ENCODE measurements at places on chromosomes 11 and 22.

DNA sequence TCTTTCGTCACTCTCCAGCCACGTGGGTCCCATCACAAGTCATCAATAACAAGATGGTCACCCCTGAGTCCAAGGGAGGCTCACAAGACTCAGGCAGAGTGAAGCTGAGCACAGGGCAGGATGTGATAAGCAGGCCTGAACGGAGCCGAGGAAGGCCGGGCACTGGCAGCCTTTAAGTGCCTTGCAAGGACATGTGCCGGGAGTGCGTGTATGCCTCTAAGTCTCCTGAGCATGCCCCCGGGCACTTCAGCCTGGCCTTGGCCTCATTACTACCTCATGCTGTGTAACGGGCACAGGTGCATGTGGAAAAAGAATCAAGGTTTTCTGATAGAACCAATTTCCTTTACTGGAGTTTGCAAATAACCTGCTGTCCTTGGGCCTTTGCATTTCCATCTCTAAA is 55.8 kb downstream of the UBASH3B start:
- DNase-seq: no peak

DNA sequence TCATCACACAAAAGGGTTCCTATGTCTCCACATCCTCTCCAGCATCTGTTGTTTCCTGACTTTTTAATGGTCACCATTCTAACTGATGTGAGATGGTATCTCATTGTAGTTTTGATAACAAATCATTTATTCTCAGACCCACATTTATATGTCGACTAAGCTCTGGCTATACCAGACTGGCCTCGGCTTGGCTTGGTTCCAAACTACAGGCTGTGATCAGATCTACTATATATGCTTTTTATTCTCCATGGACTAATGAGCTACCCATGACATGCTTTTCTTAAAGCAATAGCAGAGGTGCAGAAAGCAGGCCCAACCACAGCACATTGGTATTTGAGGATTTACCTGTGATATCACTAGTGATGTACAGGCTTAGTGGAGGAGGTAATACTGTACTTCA is 139.8 kb upstream of the PGR start:
- DNase-seq: no peak

- no peak for DNase-seq
These were observed 74.7 kb upstream of the RRM1 start for GRCh38 chr11:4019891-4020290.

DNA sequence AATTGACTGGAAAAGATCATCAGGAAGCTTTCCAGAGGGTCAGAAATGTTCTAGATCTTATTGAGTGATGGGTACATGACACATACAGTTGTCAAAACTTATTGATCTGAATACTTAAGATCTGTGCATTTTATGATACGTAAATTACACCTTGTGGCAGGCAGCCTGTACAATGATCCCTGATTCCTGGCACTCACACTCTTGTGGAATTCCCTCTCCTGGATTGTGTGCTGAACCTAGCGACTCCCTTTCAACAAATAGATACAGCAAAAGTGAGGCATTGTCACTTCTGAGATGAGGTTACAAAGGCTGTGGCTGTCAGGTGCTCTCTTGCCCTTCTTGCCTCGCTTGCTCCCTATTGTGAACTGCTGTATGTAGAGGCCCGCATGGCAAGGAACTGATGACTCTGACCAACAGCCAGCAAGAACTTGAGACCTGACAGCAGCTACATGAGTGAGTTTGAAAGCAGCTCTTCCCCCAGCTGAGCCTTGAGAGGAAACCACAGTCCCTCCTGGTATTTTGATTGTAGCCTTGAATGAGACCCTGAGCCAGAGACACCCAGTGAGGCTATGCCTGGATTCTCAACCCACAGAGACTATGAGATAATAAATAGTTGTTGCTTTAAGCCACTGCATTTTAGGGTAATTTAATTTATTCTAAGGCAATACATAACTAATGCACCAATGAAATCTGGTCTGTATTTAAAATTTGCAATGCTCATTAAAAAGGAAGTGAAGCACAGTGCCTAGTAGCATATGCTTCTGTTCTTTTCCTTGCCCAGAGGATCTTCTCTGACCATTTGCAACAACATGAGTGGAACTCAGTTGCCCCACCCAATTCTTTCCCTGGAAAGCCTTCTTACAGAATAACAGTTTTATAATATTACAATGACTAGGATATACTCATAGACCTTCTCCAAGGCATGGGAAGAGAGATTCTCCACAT is 60.5 kb upstream of the IZUMO1R start:
- DNase-seq: no peak

DNA sequence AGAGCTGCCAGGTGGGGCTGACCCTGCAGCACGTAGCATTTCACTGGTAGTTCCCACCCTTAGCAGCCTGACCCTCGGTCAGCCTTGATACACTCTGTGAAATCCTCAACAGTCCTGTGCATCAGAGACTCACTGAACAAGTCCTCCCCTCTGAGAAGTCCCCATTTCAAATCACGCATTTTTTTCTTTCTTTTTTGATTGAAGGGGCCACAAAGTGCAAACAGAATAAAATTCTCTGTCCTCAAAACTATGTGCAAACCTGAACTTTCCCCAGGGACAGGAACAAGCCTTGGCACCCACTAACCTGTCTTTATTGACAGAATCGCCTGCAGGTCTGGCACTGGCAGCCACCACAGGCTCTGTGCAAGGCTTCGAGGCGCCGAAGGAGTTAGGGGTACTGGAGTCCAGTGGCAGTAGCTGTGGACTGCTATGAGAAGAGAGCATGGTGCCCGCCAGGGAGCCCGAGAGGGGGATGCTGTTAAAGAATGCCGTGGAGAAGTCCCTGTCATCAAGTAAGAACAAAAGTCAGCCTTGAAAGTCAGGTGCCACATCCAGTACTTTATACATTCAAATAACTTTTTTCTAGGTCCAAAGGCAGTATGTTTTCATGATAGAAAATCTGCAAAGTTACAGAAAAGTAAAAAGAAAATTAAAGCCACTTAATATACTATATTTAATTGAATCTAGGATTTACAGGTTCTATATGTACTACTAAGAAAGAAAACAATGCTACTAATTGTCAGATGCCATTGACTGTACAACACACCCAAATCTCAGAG is 53.8 kb downstream of the HIRA start:
- DNase-seq: no peak

- no peak for DNase-seq
These were observed 24.4 kb downstream of the PI4KA start for GRCh38 chr22:20834206-20834605.

GRCh38 chr22:47854251-47854650 is 1091.8 kb downstream of the TBC1D22A start:
- no peak for DNase-seq

DNA sequence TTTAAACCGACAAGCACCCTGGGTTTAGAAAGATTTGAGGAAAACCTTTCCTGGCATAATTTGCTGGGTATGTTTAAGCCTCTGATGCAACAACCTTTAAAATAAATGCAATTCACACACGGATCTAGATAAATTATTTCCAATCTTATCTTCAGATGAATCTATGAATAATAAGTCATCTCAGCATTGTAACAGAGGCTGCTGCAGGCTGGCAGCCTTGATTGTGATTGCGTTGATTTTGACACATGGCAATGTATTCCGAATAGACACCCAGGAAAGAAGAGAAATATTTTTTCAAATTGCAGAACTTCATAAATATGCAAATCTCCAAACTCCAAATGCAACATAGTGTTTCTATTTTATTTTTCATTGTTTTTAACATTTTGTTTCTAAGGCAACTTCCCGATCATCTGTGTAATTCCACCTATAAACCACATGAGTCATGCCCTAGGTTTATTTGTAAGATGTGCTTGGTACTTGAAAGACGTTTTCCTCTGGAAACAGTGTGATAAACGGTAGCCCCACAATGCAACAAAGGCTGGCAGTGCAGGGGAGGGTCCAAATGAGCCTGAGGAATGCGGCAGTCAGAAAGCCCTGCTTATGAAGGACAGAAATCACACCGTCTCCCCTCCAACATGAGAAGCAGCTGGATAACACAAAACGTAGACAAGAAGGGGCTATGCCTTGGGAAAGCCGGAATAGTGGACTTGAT is 359.0 kb downstream of the BRD1 start:
- DNase-seq: no peak

DNA sequence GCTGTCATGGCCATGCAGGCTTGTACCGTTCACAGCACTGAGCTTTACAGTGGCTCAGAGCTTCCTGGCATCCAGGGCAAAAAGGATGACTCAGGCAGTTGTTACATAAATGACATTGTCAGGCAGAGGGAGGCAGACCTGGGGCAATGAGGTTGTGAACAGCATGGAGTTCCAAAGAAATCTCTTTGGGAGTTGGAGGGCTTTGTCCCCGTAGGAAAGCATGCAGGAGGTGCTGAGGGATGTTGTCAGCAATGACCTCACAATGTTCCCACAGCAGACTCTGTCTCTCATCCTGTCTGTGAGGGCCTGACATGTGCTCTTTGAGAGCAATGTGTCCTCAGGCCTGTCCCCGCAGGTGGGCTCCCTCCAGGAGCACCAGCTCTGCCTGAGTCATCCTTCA is 25.9 kb upstream of the PDE2A start:
- DNase-seq: no peak

- no peak for DNase-seq
These were observed 4.3 kb upstream of the LMO1 start for GRCh38 chr11:8267831-8268529.

DNA sequence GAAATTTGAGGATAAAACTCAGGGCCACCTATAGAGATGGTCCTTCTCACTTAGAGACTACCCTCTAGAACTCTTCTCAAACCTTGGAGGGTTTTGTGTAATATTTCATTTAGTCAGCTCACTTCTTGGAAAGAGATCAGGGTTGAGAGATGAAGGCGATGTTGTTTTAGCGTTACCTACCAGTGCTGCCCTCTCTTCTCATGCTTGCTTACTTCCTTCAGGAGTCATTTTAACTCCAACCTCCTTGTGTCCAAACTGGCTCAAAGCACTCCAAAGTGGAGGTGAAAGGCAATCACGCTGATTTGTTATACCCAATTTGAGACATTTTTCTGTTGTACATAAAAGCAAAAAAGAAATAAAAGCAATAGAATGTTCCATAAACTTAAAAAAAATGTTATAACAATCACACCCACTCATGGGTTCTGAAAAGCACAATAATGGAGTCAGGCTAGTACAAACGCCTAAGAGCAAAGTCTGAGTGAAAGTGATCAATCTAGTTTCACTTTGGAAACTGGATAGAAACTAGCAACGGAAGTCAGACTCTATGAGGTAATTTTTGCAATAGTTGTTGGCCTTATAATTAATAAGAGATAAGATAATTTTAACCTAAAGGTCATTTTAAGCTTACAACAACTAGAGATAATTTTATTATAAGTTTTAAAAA is 117.1 kb downstream of the MRTFA start:
- no peak for DNase-seq
